ENCODE measurements at places on chromosomes 1 and 21. TPM values are rescaled to one million over a fixed set of nuclear protein-coding genes. Genes with fewer than 3 reads are reported as not detected.

Gene NEK2
- total RNA-seq, result 7.1 TPM

- DNase-seq, result no peak
These were observed 25.8 kb upstream of the PIGC start for GRCh38 chr1:172469717-172470116.

Gene PADI3
- total RNA-seq, result not detected

Gene LORICRIN
- total RNA-seq, result not detected

Gene AK2
- total RNA-seq, result 212 TPM

- no peak for DNase-seq
These were observed 1.9 kb downstream of the PODN start for GRCh38 chr1:53063744-53064515.

DNA sequence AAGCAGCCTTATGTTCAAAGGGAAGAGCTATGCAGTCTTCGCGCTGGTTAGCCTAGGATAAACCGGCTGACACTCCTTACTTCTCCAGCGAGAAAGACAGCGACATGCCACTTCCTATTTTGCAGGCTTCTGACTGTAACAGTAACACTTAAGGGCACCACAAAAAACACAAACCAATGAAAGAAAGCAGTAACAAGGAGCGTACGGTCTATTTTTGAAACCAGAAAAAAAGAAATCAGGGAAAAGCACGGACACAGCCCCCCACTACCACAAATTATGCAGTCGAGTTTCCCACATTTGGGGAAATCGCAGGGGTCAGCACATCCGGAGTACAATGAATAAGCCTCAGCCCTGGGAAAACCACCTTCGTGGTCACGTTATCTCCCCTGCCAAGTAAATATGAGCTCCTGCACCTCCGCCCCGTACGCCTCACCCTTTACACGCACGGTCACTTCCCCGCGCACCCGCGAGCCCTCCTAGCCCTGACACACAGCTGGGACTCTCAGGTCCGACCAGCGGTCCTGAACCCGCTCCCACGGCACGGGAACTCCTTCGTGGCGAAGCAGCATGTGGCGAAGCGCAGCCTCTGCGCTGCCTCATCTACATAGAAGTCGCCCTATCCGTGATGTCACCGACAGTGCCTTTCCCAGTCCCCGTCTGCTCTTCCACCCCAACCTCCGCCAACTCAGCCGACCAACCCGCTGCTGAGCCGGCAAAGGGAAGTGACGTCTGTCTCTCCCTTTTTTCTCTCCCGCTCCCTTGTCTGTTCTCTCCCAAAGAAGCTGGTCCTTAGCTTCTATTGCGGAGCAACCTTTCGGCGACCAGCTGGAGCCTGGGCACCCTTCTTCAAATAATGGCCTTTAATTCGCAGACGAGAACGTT, 40.9 kb upstream of the PPIAL4F start:
- peak; percentile 93 for DNase-seq

- no peak for DNase-seq
These were observed 9.3 kb downstream of the CHD5 start for GRCh38 chr1:6170742-6171201.

- no peak for DNase-seq
These were observed 73.1 kb downstream of the TNFSF4 start for GRCh38 chr1:173134029-173134428.

Gene PRKACB
- total RNA-seq, result 30.8 TPM

Gene MARK1
- 2.3 TPM for total RNA-seq

GRCh38 chr1:175434283-175434860, 241.8 kb upstream of the KIAA0040 start:
- no peak for DNase-seq

Gene HOOK1
- total RNA-seq, result 0.14 TPM

Gene SPRR1B
- total RNA-seq, result not detected

DNA sequence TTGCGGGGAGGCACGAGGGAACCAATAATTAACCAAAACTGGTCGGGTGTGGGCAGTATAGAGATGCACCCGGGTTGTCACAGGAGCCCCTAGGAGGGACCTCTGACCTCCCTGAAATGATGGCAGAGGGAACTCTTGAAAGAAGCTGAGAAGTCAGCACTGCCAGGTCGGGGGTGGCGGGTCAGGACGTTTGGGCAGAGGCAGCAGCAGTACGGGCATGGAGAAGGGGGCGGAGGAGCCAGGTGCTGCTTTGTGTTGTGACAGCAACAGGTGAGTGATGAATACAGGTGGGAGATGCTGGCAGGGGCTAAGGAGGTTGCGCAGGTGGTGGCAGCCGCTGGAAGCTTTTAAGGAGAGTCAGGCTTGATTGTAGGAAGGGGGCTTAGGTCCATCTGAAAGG, 11.7 kb downstream of the TNFRSF1B start:
- DNase-seq, result no peak

- DNase-seq, result no peak
These were observed 31.4 kb downstream of the SLC30A7 start for GRCh38 chr1:100927276-100927675.

GRCh38 chr1:28370239-28371009, 884 bp downstream of the PHACTR4 start:
- DNase-seq, result peak; percentile 62

Gene PADI4
- total RNA-seq, result not detected

Gene RGSL1
- total RNA-seq, result not detected

DNA sequence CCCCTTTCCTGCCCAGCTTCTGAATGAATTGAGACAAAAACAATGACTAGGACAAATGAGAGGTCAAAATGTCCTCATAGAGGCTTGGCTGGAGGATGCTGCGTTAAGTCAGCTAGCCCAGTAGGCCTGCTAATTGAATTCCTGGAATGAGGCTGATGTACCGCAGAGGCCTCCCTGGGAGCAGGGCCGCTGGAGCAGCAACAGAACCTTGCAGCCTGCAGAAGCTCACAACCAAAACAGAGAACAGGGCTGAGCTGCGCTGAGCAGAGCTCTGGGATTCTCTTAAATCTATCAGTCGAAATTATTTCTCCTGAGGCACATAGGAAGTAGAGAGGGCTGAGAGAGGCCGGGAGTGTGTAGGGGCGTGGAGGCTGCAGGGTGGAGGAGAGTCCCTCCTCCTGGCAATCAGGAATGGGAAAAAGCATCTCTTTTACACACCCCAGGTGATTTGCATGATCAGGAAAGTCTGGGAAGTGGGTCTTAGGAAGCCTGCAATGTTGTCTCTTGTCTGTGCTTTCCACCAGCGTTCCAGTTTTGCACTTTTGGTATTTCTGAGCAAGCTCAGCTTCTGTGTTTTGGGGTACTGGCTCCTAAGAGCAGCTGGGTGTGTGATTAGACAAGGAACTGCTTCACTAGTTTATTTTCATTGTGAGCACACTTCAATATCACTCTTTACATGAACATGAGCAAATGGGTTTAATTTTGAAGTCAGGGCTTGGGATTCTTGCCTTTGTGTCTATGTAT, 66.5 kb downstream of the RYR2 start:
- DNase-seq, result no peak

Data from dermis blood vessel endothelial cell (primary cell).